CD4-positive, alpha-beta T cell treated with Interleukin-10 for 1 hour (primary cell): ENCODE measurements at places on chromosomes 3 and 15.

DNA sequence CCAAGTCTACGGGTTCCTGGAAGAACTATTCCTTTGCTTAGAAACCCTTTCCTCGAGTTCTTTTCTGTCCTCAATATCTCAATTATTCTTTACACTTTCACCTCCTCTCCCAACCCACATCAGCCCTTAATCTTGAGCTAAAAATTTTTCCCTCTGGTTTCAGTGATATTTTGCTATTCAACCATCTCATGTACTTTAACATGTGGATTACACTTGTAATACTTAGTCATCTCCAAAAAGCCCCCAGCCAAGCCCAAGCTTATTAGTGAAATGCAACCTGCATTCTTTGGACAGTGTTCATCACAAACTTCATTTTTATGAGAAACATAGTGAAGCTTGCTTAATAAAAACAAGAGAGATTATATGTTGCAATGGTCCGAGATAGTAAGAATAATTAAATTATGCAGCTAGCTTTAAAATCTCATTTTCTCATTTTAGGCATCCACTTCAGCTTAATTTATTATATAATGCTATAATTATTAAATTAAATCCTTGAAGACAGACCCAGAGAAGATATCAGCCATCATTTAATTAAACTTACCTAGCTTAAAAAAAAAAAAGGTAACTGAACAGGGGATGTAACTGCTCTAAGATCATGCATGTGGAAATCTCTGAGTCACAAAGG, 534.5 kb upstream of the TBL1XR1 start:
- DNase-seq, result no peak

DNA sequence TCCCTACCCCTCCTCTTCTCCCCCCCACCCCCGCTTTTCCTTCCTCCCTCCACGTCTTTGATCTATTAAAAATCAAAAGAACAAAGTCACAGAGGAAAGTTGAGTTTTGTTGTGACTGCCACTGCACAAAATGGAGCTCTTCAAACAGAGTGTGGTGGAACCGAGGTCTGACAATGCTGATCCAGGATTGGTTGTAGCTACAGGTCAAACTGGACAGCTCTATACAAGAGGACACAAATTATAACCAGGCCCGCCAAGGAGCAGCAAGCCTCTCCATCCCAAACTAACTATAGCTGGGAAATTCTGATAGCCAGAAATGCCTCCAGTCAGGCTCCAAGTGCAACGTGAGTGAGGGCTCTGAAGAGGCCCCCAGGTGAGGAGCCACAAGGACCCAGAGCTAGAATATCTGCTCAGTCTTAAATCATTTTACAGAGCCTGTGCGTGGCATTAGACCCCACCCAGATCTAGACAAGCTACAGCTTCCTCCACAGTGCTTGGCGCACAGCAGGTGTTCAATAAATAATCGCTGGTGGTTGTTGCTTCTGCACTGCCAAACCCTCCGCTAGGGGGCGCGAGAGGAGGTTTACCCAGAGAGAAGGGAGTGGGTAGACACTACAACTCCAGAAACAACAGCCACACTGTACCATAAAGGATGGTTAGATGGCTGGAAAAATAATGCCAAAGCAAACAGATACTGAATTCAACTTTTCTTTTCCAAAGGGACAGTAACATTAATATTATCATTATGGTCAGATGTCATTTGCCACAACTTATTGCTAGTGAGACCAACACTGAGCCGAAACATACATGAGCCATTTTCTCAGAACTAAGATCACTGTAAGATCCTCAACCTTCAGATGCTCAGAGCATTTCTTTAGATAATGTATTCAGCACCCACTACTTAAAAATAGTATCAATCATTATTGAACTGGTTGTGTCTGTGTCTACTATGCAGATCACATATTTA, 44.6 kb downstream of the ZIC4 start:
- DNase-seq, result no peak

GRCh38 chr15:86624261-86625036, 544.8 kb downstream of the AGBL1 start:
- DNase-seq, result peak; percentile 61

DNA sequence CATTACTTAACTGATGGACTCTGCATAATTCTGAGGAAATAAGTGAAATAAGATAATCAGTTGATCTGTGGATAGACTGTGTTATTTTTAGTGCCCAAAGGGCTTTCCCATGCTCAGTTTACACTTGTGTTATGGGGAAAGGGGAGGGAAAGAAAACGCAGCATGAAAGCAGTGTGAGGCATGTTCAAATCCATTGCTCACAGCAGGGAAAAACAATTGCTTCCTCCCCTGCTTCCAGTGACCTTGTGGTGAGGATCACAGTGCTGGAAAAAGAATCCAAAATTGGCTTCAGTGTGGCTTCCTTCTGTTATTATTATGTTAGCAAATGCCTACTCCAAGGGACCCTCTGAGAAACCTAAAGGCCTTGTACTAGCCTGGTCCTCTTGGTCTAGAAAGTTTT, 285.1 kb upstream of the CDIN1 start:
- no peak for DNase-seq

- DNase-seq, result no peak
Measured at GRCh38 chr3:65439641-65440284, 599.0 kb downstream of the MAGI1 start.

- no peak for DNase-seq
Measured at GRCh38 chr3:63981980-63982379, 41.3 kb downstream of the PSMD6 start.

DNA sequence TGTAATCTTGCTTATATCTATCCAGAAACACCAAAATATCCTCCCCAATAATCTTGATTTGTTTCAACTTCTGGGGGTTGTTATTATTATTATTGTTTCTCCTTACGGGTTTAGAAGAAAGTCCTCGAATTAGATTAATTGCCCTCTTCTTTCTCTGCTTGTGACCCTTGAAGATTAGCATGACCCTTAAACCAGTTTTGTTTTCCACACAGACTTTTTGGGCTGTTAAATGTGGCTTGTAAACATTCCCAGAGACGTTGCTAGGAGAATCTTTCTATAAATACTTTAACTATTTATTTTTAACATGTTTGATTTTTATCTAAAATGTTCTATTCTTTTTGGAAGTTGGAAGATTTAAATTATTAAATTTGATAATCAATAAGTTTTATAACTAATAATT, 4.3 kb upstream of the SUCNR1 start:
- no peak for DNase-seq

DNA sequence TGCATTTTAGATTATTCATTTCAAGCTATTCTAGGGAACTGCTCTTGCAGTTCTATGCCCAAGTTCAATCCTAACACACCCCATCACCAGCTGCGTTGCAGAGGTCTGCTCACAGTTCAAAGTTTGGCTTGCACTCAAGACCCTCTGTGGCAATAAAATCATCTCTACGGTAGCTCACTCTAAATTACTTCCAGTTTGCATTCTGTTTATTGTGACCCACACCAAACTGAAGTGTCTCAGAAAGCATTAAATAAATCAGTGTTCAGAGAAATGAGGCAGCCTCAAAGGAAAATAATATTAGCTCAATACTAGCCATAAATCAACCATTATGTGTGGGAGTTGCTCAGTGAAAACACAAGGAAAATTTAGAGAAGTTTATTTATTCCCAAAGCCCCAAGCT, 250.3 kb downstream of the MAGI1 start:
- DNase-seq, result no peak

GRCh38 chr3:86895202-86895601, 95.7 kb downstream of the VGLL3 start:
- no peak for DNase-seq

- DNase-seq, result no peak
Measured at GRCh38 chr3:66662894-66663293, 162.1 kb upstream of the LRIG1 start.

GRCh38 chr3:138367911-138368310, 19.5 kb downstream of the MRAS start:
- DNase-seq, result peak; percentile 20

DNA sequence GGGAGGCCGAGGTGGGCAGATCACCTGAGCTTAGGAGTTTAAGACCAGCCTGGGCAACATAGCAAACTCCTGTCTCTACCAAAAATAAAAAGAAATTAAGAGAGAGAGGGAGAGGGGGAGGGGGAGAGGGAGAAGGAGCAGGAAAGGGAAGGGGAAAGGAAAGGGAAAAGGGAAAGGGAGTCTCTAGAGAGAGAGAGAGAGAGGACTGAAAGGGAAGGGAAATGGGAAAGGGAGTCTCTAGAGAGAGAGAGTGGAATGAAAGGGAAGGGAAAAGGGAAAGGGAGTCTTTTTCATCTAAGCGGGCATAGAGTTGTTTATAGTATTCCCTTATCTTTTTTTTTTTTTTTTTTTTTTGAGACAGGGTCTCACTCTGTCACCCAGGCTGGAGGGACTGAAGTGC, 148.1 kb downstream of the NEO1 start:
- no peak for DNase-seq

DNA sequence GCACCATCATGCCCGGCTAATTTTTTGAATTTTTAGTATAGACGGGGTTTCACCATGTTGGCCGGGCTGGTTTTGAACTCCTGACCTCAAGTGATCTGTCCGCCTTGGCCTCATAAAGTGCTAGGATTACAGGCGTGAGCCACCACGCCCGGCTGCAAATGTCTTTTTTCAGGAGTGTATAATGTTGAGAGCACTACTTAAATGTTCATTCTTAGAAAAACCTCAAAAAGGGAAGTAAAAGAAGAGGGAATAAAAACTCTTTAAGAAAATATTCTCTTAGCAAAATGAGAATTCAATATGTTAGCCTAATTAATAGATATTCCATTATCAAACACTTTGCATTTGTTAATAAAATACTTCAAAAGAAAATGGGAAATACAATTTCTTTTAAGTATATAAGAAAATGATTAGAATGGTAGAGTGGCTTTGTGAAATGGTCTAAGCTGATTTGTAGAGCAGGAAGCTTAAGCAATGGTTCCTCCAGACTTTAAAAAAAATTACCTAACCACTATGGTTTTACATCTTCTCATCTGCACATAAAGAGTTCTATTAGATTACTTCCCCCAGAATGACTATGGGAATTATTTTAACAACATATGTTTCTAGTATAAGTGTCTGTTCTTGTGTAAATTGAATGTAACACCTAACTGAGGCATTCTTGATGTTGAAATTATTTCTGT, 226.7 kb upstream of the ALCAM start:
- DNase-seq, result no peak

DNA sequence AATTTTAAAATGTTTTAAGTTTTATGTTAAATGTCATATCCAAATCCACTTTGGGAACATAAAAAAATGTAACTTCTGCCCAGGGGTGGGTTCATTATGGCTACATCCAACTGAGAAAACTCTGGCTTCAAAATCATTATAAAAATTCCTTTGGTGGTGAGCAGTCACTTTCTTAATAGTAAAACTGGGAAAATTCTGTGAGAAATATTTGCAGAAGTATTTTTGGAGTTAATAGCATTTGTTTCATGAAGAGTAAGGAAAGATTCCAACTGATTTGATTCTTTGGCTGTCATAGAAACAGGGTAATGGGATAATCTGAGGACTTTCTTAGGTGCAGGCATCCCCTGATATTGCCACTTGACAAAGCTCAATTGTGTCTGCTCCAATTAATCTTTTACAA, 38.8 kb downstream of the CPA3 start:
- DNase-seq, result no peak

DNA sequence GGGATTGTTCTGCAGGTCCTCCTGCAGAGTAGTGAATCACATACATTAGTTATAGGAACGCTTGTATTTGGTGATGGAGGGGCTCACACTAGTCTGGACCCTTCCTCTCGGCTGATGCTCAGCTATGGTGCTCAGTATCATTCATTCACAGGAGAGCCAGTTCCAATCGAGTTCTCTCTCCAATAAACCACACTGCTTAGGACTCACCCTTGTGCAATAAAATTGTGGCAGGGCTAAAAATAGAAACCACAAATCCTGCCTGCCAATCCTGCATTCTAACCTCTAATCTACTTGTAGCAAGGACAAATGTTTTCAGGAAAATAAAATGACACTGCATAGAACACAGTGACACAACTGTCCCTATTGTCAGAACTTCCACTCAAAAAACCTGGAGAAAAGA, 138.4 kb upstream of the TBL1XR1 start:
- no peak for DNase-seq

- DNase-seq, result peak; percentile 5
Measured at GRCh38 chr15:59741274-59741906, 52.3 kb upstream of the BNIP2 start.

GRCh38 chr15:99485153-99485961, 80.4 kb upstream of the MEF2A start:
- DNase-seq, result no peak

DNA sequence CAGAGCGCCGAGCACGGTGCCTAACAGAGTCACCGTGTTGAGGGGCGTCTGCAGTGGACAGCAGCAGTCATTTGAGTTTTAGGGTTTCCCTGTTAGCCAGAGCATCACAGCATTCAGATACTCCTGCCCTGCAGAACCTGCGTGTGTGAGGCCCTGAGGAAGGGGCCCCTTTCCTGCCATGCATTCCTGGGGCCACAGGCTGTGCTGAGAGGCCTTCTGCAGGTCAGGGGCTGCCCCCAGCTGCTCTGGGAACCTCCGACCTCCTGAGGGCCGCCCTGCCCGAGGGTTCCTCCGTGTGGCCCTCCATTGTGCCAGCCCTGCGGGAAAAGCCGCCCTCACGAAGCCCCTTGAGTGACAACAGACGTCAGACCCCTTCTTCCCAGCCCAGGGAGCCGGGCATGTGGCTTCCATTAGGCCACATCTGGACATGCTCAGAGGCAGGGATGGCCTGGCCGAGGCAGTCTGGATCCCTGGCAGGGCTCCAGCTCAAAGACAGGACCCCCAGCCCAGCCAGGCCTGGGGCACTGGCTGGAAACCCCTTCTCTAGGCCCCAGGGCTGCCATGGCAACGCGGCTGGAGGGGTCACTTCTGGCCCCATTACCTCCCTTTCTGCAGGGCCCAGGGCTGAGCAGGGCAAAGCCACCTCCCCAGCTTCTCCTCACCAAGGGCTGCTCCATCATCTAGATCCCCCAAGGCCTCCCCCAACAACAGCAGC, 25.3 kb downstream of the FBLN2 start:
- DNase-seq, result no peak

- peak; percentile 16 for DNase-seq
Measured at GRCh38 chr3:37862219-37862902, 681 bp downstream of the CTDSPL start.

DNA sequence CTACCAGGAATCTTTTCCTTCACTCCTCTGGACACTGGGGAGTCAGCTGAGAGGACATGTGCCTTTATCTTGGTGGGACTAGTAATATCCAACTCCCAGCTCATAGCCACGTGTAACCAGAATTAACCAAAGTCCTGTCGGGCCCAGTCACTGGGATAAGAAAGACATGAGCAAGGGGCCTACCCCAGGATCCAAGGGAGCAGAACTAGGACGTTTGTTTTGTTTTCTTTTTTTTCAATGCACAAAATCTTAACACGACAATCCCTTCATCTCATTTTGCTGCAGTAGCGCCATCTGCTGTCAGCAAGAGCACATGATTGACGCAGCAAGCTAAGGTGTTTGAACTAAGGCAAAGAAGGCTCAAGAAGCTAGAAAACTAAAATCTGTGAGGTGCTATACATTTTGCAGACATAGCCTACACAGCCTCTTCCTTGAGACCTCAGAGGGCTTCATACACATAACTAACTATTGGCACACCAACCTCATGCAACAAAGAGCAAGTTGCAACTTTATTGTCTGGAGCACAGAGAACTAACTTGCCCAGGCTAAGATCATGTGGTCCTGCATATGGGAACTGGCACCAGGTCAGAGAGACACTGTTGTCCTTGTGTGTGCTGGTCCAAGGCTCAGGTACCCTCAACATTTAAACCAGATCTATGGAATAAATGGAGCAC, 43.6 kb downstream of the RLBP1 start:
- peak; percentile 70 for DNase-seq

- DNase-seq, result no peak
Measured at GRCh38 chr15:80487839-80488390, 83.7 kb downstream of the ARNT2 start.
